Occipital lobe (tissue), 3 donors: ENCODE measurements at places on chromosomes 16 and 17.

DNA sequence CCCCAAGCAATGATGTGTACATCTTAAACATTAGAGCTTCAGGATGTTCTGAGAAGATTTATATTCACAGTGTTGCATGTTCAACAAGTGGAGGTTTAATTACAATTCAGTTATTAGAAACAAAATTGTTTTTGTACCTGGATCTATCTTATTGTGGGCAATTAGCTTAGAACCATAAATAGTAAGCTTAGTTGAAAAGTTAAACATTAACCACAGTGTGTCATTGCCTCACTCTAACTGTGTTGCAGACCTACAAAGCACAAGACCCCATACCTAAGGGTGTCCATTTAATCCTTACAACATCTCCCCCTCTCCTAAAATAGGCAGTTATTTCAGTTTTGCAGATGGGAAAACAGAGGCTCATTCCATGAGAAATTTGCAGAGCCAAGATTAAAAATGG is 632.0 kb upstream of the SOX9 start:
- no peak for DNase-seq

DNA sequence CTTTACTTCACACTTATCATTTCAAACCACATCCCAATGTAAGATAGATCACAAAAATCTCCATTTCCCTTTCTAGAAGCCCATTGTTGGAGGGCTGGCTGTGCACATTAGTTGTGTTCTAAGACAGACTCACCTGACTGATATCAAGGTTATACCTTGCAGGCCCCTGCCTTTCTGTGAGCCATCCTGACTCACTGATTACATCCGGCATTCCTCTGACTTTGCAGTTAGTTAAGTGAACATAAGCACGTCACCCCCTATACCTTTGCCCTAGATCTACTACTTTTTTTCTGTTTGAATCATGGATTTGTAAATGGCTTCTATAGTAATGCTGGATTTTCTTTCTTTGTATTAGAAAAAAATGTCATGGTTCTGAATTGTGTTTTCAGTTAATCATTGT is 78.3 kb downstream of the TANGO6 start:
- DNase-seq, result no peak

GRCh38 chr17:673200-673681 is 41.4 kb downstream of the VPS53 start:
- no peak for DNase-seq

DNA sequence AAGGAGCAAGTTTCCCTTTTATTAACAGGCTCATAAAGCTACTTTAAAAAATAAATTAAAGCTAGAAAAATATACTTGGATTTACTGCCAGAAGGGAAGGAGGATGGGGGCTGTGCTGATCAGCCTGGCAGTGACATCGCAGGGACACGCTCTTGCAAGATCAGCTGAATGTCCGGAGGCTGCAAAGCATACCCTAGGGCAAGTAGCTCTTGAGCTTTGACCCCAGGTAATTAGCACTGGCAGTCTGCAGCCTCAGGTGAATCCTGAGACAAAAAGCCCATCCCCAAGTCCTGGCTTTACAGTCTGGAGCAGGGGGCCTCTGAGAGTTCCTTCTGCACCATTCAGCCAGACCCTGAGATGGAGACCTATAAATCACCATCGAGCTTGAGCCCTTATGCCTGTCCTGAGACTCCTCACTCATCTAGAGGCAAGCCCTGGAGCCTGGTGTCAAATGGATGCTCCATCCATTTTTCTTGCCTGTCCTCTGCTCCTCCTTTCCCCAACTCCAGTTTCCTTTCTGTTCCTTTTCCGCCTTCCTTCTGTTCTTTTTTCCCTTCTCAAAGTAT is 131.7 kb downstream of the TMEM114 start:
- no peak for DNase-seq

DNA sequence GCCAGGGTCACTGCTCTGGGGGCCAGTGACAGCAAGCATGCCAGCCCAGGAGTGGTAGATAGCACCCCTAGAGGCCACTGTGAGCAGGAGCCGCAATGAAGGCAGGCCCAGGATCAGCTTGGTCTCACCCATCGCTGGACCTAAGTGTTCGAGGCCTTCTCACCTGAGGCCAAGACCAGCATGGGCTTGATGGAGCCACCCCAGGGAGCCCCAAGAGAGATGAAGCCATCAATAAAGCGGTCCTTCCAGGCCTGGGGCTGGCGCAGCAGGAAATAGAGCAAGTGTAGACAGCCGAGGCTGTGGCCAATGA is 1.8 kb downstream of the LCAT start:
- no peak for DNase-seq

DNA sequence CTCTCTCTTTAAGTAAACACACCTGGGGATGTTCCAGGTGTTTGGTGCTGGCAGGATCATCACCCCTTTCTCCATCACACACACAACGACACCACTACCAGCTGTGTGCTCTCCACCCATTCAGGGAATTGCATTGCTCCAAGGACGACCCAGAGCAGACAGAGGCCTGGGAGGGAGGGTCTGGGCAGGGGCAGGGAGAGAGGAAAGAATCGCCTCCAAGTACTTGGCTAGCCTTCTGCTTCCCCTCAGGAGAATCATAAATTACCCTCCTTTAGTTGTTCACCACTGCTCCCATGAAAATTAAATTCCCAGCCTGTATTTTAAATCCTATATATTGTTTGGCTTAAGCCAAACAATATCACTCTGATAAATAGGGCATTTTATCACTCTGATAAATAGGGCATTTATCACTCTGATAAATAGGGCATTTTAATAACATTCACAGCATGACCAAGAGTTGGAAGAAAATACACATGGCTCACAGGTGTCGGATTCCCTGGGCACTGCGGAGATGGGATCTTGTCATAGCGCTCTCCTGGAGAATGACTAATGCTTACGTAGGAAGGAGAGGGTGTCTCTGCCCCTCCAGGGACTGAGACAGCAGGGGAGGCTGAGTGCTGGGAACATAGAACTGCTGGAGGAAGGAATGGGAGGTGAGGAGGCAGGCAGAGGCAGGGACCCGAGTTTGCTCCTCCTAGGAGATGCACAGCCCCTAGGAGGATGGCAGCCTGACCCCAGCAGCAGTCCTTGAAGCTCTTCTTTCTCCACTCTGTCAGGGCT is 673.6 kb downstream of the HS3ST4 start:
- DNase-seq, result no peak

GRCh38 chr16:84884596-84885341 is 65.0 kb downstream of the CRISPLD2 start:
- DNase-seq, result peak; percentile 38

DNA sequence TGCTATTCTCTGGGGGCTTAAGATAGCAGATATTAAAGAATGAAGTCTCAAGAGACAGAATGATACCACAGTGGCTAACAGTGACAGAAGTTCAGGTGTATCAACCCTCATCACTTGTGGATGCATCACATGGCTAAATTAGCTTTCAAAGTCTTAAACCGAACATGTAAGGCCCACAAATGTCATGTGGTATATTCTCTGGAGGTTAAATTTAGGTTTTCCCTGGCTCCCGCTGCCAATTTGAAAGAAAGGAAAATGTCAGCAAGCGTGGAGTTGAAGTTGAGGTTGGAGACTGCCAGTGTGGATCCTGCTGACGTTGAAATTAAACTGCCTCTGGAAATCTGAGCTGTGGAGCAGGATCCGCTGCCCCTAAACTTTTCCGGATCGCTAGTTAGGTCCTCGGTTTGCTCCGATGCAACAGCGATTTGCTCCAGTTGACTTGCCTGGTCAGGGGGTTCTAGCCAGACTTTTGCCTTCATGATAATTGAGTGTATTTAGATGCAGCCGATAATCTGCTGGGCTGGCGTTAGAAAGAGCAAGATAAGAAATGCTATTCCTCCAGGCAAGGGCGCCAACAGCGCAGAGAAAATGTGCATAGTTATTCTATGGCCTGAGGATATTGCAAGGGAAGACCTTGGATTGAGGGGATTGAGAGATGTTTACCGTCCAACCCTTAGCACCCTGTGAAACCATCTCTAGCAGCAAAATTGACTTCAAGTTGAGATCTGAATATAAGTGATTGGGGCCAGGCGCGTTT is 443.9 kb downstream of the TMEM114 start:
- no peak for DNase-seq

- peak; percentile 27 for DNase-seq
These were observed 39.2 kb upstream of the GSE1 start for GRCh38 chr16:85573696-85574641.

- no peak for DNase-seq
These were observed 436.0 kb downstream of the MAF start for GRCh38 chr16:79164388-79164995.

- DNase-seq, result no peak
These were observed 21.7 kb upstream of the HOXB9 start for GRCh38 chr17:48647963-48648245.

- no peak for DNase-seq
These were observed 226.2 kb downstream of the NTN1 start for GRCh38 chr17:9247401-9247938.

- DNase-seq, result no peak
These were observed 73.9 kb upstream of the TOB1 start for GRCh38 chr17:50939795-50940684.

DNA sequence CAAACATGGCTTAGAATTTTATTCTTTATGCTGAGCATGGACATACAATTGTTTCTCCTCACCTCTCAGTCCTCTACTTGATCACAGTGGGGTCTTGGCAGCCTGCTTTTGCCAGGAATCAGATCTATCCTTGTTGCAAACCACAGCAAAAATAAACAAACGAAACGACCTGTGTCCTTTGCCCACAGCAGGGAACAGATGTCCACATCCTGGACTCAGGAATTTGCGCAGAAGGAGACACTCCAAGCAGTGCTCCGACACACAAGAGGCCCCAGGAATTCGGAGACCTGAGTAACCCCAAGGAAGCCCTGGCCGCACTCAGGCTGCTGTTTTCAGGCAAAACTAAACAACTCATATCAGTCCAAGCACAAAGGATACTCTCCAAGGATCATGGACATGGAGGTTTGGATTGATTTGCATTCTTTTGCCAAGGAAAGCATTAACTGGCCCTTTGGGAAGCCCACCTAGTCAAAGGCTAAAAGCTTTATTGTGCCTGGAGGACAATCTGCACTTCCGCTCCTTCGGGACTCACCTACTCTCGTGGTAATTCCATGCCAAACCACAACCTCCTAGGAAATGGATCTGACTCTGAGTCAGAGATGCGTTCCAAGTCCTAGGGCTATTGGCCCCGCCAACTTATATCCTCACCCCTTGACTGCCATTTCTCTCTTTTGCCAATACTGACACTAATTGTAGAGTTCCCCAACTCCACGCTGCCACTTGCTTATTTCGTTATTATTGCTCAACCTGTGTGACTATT is 271.1 kb upstream of the CDH11 start:
- no peak for DNase-seq

- no peak for DNase-seq
These were observed 13.6 kb upstream of the PPM1D start for GRCh38 chr17:60586288-60586974.

DNA sequence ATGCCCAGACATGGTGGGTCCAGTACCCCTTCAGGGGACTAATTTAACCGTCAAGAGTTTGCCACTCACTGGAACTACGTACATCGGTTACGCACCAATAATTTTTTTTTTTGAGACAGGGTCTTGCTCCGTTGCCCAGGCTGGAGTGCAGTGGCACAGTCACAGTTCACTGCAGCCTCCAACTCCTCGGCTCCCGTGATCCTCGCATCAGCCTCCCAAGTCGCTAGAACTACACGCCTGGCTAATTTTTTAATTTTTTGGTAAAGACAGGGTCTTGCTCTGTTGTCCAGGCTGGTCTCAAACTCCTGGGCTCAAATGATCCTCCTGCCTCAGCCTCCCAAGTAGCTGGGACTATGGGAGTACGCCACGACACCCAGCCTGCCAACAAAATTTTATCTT is 15.6 kb downstream of the RPH3AL start:
- DNase-seq, result no peak

GRCh38 chr17:66951605-66951953 is 12.9 kb upstream of the CACNG4 start:
- no peak for DNase-seq

GRCh38 chr16:63185235-63185780 is 1149.1 kb upstream of the CDH8 start:
- DNase-seq, result no peak

DNA sequence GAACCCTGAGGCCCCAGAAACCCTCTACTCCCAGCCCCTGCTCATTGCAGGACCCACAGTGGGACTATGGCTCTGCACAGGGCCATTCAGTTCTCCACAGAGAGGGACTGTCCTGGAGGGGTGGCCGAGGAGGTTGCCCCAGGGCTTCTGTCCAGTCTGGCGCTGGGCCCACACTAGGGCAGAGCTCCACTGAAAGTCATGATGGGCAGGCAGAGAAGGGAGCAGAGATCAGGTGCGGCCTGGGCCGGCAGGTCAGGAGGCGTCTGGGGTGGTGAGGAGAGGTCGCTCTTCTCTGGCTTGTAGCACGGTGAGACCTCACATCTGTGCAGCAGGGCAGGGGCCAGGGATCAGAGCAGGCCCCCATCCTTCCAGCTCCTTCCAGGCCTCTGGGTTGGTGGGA is 13.0 kb upstream of the PIK3R6 start:
- no peak for DNase-seq

DNA sequence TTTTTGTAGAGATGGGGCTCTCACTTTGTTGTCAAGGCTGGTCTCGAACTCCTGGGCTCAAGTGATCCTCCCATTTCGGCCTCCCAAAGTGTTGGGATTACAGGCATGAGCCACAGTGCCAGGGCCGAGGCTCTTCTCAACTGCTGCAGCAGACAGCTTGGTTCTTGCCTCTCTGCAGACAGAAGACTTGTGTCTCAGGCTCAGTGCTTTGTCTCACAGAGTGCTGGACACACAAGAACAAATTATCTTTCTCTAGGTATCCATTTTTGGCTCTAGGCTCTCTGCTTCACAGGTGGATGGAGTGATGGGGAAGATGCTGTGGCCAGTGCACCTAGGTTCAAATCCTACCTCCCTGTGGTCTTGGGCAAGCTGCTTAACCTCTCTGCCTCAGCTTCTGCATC is 80.8 kb upstream of the RNU2-1 start:
- DNase-seq, result no peak

DNA sequence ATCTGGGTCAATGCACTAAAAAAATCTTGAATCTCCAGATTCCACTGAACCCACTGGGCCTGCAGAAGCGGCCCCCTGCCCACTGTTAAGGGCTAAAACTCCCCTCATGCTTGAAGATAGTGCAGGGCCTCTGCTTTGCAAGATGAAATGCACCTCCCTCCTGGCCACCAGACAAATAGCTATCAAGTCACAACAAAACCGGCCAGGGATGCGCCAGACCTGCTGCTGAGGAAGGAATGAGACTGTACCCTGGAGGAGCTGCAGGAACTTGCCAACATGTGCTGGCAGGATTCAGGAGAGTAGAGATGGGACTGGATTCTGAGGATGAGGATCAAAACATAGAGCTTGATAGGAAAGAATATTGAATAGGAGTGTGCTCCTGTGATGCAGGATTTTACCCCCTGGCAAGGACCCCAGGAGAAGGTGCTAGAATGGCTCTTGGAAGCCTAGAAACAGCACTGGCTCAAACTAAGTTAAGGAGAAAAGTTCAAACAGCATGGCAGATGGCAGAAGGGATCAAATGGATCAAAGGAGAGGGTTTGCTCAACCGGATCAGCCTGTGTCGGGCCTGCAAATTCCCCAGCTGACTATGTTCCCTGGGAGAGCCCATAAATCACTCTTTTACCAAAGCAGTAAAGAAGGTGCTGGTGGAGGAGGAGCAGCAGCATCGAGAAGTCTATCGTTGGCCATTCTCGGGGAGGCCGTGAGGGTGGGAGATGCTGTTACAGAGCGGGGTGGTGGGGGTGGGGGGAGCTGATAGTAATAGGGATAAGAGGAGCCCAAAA is 27.2 kb upstream of the XYLT2 start:
- no peak for DNase-seq
